Stimulated activated CD4-positive, alpha-beta T cell treated with anti-CD3 and anti-CD28 coated beads, Interleukin-2, amount 100 ng/mL, for 24 hours (primary cell): ENCODE measurements at places on chromosomes 11 and 22.

DNA sequence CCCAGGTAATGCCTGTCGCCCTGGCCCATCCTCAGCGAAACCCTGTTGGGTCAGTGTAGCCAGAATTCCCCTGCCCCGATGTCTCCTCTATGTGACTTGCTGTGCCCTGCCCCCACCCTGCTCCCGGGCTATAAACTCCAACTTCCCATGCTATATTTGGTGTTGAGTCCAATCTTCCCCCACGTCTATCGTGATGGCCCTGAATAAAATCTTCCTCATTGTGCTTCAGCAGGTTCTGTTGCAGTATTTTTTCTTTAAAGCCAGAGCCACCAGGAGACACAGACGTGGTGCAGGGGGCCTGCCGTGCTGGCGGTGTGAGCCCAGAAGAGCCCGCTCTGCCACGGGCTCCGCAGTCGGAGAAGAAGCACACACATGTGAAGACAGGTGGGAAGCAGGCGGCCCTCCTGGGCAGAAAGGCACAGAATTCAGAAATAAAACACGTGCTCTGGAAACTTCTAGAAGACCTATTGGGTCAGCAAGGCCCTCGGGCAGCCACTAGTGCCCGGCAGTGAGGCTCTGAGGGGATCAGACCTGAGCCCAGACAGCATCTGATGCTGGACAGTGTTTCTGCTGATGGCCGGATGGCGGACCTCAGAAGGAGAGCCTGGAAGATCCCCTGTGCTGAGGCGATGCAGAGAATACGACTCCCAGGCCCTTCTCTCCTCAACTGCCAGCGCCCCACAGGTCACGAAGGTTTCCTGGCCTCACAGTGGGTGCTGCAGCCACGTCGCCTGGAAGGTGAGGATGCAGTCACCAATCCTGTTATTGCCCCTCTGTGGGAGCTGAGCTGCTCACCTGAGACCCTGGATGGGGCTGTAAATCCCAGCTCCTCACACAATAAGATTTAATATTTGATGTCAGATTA lies 501.9 kb downstream of the BRD1 start:
- DNase-seq, result no peak

DNA sequence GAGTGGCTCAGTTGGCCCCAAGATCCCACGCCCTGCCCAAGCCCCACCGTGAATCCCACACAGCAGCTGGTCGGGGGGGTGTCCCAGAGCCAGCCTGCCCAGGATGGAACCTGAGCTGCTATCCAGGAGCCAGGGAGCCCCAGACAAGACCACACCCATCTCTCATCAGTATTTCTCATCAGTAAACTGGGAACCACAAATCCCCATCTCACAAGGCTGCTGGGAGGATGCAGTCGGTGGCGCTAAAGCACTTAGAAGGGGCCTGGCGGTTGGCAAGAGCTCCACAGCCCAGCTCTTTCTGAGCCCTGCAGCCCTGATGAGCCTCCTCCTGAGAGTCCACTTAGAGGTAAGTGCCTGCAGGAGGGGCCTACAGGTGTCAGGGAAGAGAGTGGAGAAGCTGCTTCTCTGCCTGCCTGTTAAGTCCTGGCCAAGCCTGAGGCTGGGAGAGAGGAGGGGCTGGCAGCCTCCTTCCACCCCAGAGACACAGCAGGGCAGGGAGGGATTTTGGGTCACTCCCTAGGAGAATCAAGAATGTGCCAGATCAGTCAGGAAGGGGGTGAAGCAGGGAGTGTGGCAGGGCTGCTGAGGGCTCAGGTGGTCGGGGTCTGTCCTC lies 6.1 kb downstream of the FADS3 start:
- DNase-seq, result no peak

GRCh38 chr22:36760786-36761185 lies 15.1 kb downstream of the IFT27 start:
- no peak for DNase-seq

- DNase-seq, result no peak
These were observed 1432.9 kb downstream of the BRD1 start for GRCh38 chr22:48394787-48395186.

- DNase-seq, result no peak
These were observed 104.6 kb downstream of the MUC15 start for GRCh38 chr11:26467506-26467905.

GRCh38 chr11:17967661-17968060 lies 45.2 kb downstream of the SERGEF start:
- DNase-seq, result no peak

DNA sequence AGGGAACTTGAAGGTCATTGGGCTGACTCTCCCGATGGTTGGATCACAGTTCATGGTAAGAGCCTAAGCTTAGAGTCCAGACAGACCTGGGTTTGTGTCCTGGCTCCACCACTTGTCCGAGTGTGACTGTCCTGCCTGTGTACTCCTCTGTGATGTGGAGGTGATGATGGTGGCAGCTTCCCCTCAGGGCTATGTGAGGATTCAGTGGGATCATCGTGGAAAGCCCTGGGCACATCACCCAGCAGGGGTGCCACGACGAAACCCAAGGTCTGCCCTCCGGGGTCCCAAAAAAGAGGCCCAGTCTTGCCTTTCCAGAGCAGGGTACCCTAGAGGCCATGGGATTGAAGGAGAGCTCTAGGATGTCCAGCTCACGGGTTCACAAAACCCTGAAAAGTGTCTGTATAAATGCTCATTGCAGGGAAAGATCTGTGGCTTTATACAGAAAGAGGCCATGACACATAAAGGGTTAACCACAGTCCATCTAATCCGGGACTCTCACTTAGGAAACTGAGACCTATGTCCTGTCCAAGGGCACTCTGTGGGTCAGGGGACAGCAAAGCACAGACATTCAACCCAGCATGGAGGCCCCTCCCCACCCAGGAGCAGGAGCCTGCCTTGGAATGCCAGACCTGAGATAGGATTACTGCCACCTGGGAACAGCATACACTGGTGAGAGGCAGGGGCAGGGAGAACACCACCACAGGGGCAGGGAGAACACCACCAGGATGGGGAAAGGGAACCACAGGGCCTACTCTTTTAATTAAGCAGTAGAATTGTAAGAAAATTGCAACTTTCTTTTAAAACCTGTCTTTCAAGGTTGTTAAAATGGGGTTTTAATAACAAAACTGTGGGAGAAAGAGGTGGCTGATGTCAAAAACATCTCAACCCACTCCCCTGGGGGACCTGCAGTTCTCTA lies 51.3 kb downstream of the IGLL5 start:
- no peak for DNase-seq

- DNase-seq, result no peak
These were observed 293.8 kb downstream of the BUD13 start for GRCh38 chr11:116478669-116479668.

DNA sequence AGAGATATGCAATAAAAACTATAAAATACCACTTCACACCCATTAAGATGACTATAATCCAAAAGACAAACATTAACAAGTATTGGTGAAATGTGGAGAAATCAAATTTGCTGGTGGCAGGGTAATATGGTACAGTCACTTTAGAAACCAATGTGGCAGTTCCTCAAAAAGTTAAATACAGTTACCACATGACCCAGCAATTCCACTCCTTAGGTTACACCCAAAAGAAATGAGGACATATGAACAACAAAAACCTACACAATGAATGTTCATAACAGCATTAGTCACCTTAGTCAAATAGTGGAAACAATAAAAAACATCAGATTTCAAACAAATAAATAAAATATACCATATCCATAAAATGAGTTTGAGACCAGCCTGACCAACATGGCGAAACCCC lies 52.6 kb downstream of the RDX start:
- no peak for DNase-seq
